ENCODE measurements at places on chromosomes 3 and 15. TPM values are rescaled to one million over a fixed set of nuclear protein-coding genes. Genes with fewer than 3 reads are reported as not detected.

Gene CAMKV
- 6.5 TPM for total RNA-seq

Gene MUC4
- total RNA-seq, result not detected

- no peaks in the 10 kb centered on the region for H3K36me3 ChIP-seq
- H3K4me1 ChIP-seq, result no peaks in the 10 kb centered on the region
- no peak for DNase-seq
- H3K4me3 ChIP-seq, result no peak overlapping the region
Measured at GRCh38 chr15:82231842-82232241, 30.7 kb downstream of the EFL1 start.

DNA sequence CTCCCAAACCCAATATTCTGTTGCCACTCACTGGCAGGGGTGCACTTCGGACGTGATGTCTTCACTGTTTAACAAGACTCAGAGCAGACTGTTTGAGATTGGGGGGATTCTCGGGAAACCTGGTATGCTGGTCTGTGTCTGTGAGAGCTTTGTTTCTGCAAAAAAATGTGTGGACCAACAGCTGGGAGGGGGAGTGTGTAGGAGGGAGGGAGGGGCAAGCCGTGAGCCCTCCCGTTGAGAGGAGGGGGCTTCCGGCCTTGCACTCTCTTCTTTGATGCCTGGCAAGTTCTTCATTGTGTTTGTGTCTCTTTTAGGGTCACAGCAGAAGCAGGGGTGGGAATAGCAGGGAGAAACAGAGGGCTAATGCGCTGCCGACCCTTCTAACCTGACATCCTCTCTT, 74.9 kb upstream of the NDN start:
- H3K4me3 ChIP-seq, result no peak overlapping the region
- no peaks in the 10 kb centered on the region for H3K27me3 ChIP-seq
- DNase-seq, result no peak

DNA sequence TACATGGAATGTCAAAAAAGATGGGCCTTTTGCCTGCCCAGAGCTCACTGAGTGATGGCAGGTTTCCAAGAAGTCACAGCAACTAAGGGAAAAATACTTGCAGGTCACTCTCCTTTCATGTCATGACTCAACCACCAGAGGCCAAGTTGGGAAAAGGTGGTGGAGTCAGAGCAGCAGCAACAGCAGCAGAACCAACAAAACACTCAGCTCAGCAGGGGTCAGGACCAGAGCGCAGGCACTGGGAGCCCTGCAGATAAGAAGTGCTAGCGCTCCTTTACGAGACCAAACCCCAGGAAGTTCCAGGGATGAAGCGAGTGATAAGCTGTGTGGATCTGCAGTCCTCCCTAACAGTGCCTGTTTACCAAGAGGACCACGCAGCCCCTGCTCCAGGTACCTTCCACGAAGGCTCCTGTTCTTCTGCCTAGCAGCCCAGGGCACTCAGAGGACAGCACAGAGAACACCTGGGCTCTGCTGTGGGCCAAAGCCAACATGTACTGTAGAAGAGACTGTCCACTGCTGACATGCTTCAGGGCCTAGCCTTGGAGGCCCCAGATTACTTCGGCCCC, 26.0 kb downstream of the POC1A start:
- H3K4me1 ChIP-seq, result no peaks in the 10 kb centered on the region
- no peak overlapping the region for H3K27ac ChIP-seq
- no peak overlapping the region for H3K4me3 ChIP-seq
- H3K36me3 ChIP-seq, result no peaks in the 10 kb centered on the region
- H3K27me3 ChIP-seq, result no peaks in the 10 kb centered on the region
- peak; percentile 1 for DNase-seq

DNA sequence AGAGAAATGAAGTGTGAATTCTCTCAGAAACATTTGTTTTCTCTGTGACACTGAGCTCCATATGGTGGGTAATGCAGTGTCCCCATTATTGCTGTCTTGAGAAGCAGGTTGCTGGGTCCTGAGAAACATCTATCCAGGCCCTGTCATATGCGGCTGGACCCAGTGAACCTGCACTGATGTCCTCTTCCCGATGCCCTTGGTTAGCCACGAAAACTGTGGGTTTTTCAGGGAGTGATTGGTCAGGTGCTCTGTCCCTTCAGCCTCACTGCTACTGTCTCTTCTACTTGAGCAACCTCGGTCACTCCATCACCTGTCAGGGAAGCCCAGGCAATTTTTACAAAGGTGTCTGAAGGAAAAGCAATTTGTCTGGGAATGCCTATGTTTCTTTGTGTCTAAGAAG, 77.0 kb downstream of the SLC7A14 start:
- H3K4me3 ChIP-seq, result no peak overlapping the region
- H3K36me3 ChIP-seq, result no peaks in the 10 kb centered on the region
- H3K27me3 ChIP-seq, result no peaks in the 10 kb centered on the region

DNA sequence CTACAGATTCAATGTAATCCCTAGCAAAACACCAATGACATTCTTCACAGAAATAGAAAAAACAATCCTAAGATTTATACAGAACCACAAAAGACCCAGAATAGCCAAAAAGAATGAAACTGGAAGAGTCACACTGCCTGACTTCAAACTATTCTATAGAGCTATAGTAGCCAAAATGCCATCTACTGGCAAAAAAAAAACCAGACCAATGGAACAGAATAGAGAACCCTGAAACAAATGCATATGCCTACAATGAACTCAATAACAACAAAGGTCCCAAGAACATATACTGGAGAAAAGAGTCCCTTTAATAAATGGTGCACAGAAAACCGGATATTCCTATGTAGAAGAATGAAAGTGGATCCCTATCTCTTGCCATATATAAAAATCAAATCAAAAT, 19.8 kb downstream of the PDCD10 start:
- H3K36me3 ChIP-seq, result peaks cover 17% of the 10 kb centered on the region
- H3K27me3 ChIP-seq, result no peaks in the 10 kb centered on the region
- no peak overlapping the region for H3K27ac ChIP-seq
- no peak overlapping the region for H3K4me3 ChIP-seq
- DNase-seq, result no peak

Gene OSTN
- not detected for total RNA-seq

Gene TTC23
- total RNA-seq, result 15.9 TPM

DNA sequence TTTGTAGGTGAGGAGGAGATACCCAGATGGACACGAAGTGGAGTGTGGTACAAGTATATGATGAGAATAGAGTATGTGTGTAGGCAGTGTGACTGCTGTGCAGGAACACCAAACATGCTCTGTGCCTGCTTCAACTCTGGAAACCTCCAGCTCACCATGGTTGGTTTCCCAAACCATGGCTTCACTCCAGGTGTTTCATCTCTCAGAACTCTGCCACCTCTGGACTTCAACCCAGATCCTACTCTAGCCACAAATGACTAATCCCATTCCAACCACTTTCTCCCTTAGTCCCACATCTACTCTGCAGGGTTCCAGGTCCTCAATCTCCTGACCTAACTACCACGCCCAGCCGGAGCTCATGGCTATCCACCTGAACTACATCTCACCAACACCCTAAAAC, 102.1 kb downstream of the RYK start:
- no peaks in the 10 kb centered on the region for H3K27me3 ChIP-seq
- no peaks in the 10 kb centered on the region for H3K36me3 ChIP-seq
- no peak for DNase-seq
- H3K4me3 ChIP-seq, result no peak overlapping the region
- H3K27ac ChIP-seq, result no peak overlapping the region

Gene RNU5B-1
- total RNA-seq, result not detected

DNA sequence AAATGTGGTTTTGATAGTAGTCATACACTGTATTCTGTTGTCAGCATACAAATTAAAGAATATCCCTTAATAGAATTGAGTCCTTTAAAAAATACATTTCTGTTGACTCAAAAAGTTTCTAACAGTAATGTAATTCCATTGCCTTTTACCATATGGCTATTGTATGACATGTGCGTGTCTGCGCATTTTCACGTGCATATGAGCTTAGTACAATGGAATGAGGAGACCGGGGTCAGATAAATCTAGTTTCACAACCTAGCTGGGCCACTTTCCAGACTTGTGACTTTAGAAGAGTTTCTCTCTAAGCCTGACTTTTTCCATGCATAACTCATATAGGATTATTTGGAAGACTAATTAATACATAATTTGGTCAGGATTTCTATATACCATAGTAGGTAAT, 38.7 kb downstream of the ZBTB38 start:
- no peaks in the 10 kb centered on the region for H3K27me3 ChIP-seq
- no peak overlapping the region for H3K4me3 ChIP-seq
- H3K27ac ChIP-seq, result no peak overlapping the region
- no peak for DNase-seq
- peaks cover 29% of the 10 kb centered on the region for H3K4me1 ChIP-seq

- DNase-seq, result peak; percentile 37
- no peaks in the 10 kb centered on the region for H3K4me1 ChIP-seq
- H3K4me3 ChIP-seq, result peak overlapping the region; percentile 90
- H3K27me3 ChIP-seq, result no peaks in the 10 kb centered on the region
- no peaks in the 10 kb centered on the region for H3K36me3 ChIP-seq
Measured at GRCh38 chr3:155853214-155854140, 750 bp downstream of the SLC33A1 start.
